Fibroblast of gingiva (primary cell): ENCODE measurements at places on chromosomes 7 and 10.

DNA sequence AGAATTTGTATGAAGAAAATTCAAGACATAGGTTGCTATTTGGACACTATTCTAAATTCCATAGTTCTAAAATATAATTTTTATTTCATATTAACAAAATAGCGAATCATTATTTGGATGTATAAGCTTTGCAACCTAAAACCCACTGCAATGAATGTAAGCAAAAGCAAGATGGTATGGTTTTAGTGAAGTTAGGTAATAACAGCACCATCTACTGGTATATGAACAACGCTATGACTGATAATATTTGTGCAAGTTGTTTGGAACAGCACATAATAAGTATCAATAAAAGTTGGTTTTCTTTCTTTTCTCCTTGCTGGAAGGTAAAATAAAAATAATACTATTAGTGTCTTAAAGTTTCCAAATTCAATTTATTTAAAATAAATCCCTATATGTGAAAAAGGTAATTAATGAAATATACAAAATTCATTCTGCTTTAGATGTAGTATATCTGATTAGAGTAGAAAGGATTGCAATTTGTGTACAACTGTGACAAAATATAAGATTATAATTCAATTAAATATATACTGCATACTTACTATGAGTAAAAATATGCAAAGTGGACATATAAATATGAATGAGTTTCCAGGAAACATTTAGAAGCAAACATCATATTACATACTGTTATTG lies 79.0 kb upstream of the LSM8 start:
- peak; percentile 4 for DNase-seq

DNA sequence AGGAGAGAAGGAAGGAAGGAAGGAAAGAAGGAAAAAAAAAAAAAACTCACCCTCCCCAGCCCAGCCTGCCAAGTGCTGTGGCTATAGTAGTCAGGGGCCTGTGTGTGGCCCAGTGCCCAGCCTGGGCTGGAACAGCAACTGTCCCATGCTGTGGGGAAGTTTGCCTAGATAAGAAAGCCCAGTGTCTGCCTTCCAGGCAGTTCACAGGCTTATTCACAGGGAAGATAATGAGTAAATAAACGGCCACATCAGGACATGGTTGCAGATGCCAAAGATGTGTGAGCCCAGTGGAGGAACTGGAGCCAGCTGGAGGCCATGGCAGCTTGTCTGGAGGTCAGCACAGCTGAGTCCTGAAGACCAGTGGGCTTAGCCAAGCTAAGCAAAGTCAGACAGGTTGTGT lies 132.4 kb upstream of the FOXK1 start:
- DNase-seq, result no peak

GRCh38 chr10:63614371-63614891 lies 93.2 kb downstream of the REEP3 start:
- DNase-seq, result peak; percentile 66

DNA sequence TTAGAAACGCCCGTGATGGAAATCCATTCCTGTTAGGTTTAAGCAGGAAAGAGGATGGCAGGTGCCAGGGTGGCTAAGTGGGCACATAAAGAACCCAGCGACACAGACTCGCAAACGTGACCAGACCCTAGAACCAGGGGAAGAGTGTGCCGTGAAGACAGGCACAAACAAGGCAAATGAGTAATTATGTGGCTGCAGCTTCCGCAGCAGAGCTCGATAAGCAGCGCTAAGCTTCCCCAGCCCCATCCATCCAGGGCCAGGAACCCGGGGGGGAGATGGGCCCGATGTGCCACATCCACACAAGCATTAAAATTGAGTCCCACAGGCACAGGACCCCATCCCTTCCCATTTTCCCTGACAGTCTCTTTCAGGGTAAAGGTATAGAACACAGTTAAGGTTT lies 14.0 kb upstream of the ZFAND2A start:
- no peak for DNase-seq

GRCh38 chr10:115539142-115539762 lies 446.1 kb downstream of the ATRNL1 start:
- no peak for DNase-seq

DNA sequence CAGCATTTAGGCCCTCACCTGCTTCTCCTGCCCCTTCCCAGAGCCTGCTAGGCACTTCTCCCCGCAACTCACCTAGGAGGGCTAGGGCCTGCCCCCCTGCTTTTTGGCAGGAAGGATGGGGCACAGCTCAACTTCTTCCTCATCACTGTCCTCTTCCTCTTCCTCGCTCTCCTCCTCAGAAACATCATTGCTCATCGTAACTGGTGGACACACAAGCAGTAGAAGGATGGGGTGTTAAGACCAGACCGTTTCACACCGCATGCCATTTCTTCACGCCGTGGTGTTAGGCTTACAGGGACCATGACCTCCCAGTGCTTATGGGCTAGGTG lies 1.6 kb downstream of the NPM3 start:
- no peak for DNase-seq

DNA sequence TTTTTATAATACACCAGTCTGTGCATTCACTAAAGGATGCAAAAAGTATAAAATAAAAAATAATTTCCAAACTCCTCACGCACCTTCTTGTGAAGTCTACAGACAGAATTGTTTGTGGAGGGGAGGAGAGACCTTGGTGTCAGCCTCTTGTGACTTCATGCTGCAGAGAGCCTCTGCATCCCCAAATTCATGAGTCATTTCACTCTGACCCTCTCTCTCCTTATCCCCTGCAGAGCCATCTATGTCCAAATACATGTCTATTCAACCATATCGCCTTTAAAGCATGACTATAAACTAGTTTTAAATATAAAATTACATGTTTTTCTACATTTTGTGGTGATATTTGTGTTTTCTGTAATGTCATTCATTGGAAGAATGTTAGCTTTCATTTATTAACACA lies 6.0 kb downstream of the CREB5 start:
- DNase-seq, result no peak

DNA sequence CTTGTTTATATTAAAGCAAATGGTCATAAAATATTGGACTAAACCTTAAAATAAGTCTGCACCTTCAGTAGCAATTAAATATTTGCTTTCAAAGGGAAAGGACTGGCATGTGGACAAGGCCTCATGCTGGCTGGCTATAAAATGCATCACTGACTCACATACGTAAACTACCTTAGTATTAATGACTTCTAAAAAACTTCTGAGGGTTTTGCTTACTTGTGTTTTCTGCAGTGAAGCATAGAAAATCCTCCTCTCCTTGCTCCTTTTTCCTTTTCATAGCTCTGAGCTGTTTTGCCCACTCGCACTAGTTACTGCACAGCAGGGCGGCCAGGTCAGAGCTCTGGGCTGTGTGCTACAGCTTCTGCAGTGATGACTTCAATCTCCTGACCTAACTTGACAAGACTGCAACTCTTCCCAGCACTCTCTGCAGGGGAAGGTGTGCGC lies 82.3 kb downstream of the CUL2 start:
- no peak for DNase-seq

DNA sequence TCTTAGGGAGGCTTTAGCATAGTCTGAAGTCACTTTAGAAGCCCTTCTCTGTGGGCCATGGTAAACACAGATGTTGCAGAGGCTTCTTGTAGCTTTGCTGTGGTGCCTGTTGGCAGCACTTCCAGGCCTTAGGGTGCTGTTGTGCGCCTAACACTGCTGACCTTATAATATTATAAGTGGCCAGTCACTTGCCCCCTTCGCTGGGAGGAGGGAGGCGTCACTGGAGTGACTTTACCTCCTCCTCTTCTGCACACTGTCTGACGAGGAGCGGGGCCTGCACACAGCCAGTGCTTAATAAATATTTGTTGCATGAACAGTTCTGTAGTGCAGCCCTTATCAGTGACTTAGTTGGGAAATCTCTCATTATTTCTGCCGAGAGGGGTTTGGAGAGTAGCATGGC lies 63.3 kb downstream of the WDR37 start:
- no peak for DNase-seq

- DNase-seq, result peak; percentile 62
Observed at GRCh38 chr10:13092291-13093102, 7.5 kb upstream of the OPTN start.

DNA sequence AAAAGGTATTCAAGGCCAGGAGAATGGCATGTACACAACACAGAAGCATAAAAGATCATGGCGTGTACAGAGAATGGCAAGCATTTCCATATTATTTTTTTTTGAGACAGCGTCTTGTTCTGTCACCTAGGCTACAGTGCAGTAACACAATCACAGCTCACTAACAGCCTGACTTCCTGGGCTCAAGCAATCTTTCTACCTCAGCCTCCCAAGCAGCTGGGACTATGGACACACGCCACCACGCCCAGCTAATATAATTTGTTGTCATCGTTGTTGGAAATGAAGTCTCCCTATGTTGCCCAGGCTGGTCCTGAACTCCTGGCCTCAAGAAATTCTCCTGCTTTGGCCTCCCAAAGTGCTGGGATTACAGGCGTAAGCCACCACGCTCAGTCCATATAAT lies 27.3 kb downstream of the ANXA7 start:
- no peak for DNase-seq

- no peak for DNase-seq
Observed at GRCh38 chr10:71965623-71966022, 1.4 kb downstream of the CHST3 start.

GRCh38 chr7:96151889-96152288 lies 170.0 kb downstream of the SLC25A13 start:
- DNase-seq, result no peak

GRCh38 chr7:99422625-99423024 lies 13.9 kb downstream of the BUD31 start:
- no peak for DNase-seq

- no peak for DNase-seq
Observed at GRCh38 chr10:101120884-101121653, 10.0 kb upstream of the TLX1 start.

DNA sequence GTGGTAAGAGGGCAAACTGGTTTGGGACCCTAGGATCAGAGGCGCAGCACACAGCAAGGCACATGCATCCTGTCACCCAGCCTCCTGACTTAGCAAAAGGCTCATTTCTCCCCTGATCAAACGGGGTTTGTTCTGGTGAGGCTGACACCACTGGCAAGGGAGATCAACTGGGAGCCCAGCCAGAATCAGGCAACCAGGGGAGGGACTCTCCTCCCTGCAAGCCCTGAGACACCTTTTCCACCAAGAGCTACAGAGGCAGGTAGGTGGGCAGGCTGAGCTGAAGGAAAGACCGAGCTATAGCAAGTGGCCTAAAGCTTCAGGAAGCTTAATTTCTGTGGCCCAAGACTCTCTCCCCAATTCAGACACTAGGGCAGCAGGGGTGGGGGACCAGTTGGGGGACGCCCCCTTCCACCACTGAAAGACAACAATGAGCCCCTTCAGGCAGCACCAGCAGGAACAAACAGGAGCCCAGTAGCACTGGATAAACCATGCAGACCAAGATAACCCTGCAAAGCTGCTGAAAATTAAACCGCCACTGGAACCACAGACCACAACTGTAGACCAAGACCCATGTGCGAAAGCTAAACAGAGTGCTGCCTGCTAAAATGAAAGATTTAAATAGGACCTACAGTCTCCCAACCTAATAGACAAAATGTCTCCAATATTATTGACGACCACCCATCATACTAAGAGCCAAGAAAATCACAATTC lies 27.1 kb upstream of the SAR1A start:
- DNase-seq, result no peak

DNA sequence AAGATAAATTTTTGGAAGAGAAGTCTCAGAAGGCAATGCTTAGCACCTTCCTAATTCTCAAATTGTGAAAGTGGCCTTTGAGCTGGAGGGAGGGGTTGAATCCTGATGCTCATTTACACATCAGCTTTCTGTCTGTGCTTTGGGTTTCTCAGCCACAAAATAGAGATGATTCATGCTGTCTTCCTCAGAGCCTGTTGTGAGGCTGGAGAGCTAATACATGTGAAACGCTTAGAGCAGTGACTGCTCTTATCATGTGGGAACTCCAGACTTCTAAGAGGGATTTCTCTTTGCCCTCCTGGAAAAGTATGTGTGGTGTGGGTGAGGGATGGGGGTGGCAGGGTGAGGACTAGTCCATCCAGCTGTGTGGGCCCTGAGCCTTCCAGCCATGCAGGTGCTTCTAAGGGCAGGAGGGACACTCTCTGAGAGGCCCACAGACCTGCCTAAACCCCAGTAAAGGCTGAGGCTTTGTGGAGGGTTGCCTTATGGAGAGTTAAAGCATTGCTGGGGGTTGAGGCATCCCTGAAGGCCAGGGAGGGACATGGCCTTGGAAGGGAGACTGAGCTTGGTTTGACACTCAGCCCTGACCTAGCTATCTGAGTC lies 4.8 kb upstream of the EVX1 start:
- DNase-seq, result no peak

- peak; percentile 55 for DNase-seq
Observed at GRCh38 chr7:99473315-99473596, 566 bp downstream of the ZNF789 start.

DNA sequence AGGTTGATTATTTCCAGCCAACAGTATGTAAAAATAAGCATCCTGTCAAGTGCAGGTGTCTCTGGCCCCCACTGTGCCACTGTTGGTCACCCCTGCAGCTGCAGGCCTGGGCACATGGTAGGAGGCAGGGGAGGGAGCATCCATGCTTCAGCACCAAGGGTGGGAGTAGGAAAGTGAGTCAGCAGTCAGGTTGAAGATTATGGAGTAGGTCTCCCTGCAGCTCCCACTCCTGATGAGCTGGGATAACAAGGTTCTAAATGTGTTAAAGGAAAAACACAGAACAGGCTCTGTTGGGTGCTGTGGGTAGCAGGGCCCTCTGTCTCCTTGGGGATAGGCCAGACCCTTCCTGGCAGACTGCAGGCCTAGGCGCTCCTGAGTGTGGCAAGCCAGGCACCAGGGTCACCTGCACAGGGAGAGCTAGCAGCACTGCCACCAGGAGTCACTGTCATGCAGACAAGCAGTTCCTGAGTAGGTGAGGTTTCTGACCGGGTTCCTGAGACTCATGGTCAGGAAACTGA lies 59.3 kb downstream of the NUDCD3 start:
- DNase-seq, result no peak

DNA sequence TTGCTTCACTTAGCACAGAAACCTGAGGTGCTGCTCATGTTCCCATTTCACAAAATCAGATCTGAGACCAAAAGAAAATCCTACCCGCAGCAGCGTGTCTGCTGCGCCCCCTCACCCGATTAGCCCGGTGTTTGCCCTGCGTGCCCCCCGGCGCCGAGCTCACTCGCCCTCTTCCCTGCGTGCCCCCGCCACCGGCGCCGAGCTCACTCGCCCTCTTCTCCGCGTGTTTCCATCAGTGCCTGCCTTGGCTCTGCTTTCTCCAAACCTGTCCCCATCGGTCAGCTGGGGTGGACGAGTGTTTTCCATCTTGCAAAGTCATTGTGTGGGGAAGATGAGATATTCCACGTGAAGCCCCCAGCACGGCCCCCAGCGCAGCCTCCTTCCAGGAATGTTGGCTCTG lies 225.3 kb upstream of the PITRM1 start:
- no peak for DNase-seq

DNA sequence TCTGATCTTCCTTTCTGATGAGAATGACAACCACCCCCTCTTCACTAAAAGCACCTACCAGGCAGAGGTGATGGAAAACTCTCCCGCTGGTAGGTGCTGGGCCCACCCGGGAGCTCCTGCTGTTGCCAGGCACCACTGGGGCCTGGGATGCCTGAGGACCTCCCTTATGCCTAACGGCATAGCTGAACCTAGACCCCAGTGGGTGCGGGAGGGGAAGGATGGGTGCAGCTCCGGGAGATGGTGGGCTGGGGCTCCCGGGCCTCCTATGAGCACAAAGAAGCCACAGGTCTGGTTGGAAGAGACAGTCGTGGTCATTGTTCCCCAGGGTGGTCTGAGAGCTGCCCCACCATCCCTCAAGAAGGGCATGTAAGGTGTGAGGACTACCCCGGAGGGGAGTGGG lies 15.6 kb upstream of the VSIR start:
- no peak for DNase-seq
